Ureter (tissue), 1 donor: ENCODE measurements at places on chromosomes 11 and 22.
A peak's percentile ranks its signal among the peaks of the same experiment; 100 is the strongest.

GRCh38 chr11:99171330-99171729 lies 150.6 kb downstream of the CNTN5 start:
- no peak for DNase-seq

GRCh38 chr11:10641177-10641911 lies 52.2 kb downstream of the IRAG1 start:
- DNase-seq = no peak

- no peak for DNase-seq
Measured at GRCh38 chr11:101003468-101003867, 126.1 kb downstream of the PGR start.

- no peak for DNase-seq
Measured at GRCh38 chr11:67387069-67387468, 4.7 kb upstream of the RAD9A start.

DNA sequence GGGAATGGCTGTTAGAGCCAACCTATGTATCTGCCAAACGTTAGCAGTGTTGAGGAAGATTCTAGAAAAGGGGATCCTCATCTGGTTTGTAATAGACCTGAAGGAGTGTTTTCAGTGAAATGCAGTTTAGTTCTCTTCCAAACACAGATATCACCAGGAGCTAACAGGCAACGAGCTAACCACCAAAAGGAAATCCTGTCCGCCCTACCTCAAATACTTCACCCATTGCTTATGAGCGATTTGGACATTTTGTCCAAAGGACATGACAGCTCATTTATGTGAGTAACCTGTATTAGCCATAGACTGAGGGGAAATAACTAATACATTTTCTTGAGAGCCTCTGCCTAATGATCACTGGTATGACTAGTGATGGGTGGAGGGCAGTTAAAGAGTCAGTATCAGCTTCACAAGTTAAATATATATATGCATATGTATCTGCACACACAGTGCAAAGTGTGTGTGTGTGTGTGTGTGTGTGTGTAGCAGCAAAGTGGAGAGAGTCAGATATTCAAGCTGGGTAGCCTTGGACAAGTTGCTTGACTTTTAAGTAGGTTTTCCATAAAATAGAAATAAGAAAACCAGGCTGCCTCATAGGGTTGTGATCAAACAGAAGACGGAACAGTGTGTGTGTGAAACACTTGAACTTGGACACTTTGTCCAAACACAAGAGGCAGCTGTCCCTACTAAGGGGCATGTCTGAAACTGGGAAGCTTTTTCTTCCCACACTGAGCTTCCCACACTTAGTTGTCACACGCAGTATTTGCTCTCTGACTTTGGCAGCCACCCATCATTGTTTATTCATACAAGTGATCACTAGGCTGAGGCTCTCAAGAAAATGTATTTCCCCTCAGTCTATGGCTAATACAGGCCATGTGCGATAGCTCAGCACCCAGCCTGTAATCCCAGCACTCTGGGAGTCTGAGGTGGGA lies 940 bp upstream of the C11orf91 start:
- no peak for DNase-seq

DNA sequence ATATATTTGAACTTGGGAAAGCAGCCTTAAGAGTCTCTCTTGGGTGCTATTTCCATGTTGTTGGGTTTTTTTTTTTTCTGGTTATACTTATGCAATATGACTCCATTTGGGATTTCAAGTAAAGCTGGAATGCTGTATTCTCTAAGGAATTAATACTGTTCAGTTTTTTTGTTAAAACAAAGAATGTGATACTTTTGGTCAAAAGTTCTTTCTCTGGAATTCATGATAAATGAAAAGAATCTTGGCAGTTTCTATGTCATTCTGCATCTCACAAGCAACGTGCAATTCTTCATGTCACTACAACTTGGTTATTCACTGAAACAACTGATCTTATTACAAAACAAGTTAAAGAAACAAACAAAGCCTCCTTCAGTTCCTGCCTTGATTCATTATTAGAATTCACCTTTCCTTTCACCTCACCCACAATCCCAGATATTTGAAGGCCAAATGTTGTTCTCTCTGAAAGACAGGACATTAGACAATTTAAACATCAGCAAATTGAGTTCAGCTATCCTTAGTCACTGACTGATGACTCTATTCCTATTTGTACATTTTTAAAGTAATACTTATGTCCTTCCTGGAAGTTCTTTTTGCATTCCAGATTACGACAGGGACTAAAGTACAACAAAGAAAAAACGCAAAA lies 176.2 kb downstream of the SBF2 start:
- no peak for DNase-seq

DNA sequence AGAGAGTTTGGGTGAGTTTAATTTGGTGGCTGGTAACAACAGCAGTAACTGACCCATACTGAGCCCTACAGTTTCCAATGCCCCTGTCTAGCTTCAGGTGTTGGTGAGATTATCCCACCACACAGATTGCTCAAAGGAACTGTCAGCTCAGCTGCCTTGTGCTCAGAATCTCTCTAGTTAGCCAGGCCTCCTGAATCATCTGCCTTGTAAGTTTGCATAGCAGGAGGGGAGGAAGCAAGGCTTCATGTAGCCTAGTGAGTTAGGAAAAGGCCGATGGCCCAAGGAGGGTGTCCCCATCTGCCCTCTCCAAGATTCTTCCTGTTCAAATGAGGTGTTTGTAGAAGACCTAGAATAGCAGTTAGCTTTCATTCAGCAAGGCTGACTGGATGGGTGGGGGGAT lies 74.3 kb downstream of the MICAL2 start:
- DNase-seq = no peak

- DNase-seq = no peak
Measured at GRCh38 chr22:25367756-25368155, 148.3 kb downstream of the CRYBB2 start.

GRCh38 chr22:40022536-40023240 lies 27.9 kb downstream of the FAM83F start:
- peak; percentile 80 for DNase-seq

DNA sequence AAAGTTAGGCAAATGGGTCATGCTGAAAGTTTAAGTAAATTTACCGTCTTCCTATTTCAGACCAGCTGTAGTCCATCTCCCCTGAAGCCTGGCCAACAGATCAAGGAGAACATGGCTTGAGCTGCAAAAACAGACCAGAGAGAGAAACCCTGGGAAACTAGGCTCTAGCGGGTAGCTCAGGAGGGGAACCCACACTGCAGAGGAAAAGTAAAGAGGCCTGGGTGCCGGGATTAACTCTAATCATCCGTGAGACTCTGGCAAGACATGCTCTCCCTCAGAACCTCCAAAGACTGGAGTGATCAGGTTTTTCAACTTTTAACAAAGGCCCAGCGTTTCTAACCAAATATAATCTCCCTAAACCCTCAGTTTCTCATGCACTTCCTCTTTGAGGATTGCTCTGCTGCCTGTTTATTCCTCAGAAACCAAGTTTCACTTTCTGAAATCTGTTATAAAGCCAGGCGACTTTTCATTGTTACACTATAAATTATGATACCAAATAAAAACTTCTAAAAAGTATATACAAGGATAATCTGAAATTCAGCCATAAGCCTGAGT lies 67.5 kb downstream of the GAB2 start:
- no peak for DNase-seq

GRCh38 chr22:23070418-23071229 lies at the start of gene GNAZ:
GNAZ (plus strand) TSS chr22:23070519; CDS start chr22:23095696, 25,177 bp downstream.
- no peak for DNase-seq

DNA sequence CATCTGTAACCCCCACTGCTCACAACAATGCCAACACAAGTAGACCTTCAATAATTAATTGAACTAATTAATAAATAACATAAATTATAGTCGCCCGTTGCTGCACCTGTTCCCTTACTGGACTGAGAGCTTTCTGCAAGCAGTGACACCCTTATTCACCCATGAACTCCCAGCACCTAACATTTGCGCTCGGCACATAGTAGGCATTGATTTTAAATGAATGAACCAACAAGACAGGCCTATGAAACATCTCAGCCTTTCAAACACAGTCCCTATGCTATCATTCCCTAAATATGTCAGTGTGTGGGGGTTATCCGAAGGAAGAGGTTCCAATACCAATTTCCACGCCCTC lies 1.1 kb downstream of the THAP12 start:
- no peak for DNase-seq

- DNase-seq = no peak
Measured at GRCh38 chr22:48417225-48418070, 1410.2 kb downstream of the BRD1 start.

DNA sequence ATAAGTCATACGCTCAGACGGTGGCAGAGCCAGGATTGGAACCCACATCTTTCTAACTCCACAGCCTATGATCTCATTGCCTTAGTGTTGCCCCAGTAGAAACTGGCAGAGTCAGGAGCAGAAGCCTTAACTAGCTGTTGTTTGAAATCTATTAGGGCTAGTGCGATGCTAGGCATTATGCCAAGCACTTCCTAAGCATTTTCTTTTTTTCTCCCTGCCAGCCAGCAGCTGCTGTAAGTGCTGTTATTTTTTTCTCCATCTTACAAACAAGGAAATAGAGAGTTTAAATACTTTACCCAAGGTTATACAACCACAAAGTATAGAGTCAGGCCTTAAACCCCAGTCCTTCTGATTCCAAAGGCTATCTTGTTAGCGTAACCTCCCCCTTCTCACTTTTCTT lies 161.0 kb upstream of the SORL1-AS1 start:
- DNase-seq = no peak

- DNase-seq = no peak
Measured at GRCh38 chr11:10725114-10725906, 25.7 kb upstream of the CTR9 start.

GRCh38 chr11:100849901-100850235 lies 162.8 kb downstream of the ARHGAP42 start:
- DNase-seq = no peak

- no peak for DNase-seq
Measured at GRCh38 chr11:93219440-93219839, 21.6 kb upstream of the SLC36A4 start.

DNA sequence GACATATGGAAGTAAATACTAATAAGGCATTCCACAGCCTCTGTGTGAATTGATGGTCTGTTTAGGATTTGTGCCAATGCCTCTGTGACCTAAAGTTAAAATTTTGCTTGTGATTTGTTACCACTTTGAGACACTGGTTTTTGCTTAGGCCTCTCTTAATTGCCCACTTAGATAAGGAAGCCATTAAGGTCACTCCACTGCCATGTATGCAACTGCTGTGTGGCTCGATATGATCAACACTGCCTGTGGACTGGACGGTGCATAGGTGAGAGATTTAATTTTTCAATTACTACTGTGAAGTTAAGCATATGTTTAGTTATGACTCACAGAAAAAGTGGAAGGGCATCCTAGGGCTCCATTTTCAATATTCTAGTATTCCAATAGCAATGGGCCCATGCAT lies 36.9 kb downstream of the CSRP3 start:
- DNase-seq = no peak

DNA sequence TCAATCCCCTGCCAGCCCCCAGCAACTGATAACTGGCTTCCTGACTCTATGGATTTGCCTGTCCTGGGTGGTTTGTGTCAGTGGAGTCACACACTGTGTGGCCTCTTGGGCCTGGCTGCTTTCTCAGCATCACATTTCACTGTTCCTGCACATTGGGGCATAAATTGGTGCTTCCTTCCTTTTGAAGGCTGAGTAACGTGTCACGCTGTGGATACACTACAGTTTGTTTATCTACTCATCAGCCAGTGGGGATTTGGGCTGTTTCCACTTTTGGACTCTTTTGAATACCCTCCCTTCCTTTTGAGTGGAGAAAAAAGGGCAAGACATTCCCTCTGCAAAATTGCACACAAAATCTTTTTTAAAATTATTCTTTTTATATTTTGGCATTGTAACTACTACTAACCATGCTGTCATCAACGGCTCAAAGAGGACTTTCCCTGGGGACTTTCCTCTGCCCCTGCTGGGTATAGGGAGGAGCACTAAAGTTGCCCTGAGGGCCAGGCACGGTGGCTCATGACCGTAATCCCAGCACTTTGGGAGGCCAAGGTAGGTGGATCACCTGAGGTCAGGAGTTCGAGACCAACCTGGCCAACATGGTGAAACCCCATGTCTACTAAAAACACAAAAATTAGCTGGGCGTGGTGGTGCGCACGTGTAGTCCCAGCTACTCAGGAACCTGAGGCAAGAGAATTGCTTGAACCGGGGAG lies 7.8 kb upstream of the CELSR1 start:
- DNase-seq = no peak

- no peak for DNase-seq
Measured at GRCh38 chr11:64056213-64056785, 20.6 kb downstream of the FLRT1 start.

GRCh38 chr11:61000426-61000825 lies 28.9 kb downstream of the CD6 start:
- no peak for DNase-seq

GRCh38 chr11:78265326-78265725 lies 76.6 kb downstream of the USP35 start:
- DNase-seq = no peak

DNA sequence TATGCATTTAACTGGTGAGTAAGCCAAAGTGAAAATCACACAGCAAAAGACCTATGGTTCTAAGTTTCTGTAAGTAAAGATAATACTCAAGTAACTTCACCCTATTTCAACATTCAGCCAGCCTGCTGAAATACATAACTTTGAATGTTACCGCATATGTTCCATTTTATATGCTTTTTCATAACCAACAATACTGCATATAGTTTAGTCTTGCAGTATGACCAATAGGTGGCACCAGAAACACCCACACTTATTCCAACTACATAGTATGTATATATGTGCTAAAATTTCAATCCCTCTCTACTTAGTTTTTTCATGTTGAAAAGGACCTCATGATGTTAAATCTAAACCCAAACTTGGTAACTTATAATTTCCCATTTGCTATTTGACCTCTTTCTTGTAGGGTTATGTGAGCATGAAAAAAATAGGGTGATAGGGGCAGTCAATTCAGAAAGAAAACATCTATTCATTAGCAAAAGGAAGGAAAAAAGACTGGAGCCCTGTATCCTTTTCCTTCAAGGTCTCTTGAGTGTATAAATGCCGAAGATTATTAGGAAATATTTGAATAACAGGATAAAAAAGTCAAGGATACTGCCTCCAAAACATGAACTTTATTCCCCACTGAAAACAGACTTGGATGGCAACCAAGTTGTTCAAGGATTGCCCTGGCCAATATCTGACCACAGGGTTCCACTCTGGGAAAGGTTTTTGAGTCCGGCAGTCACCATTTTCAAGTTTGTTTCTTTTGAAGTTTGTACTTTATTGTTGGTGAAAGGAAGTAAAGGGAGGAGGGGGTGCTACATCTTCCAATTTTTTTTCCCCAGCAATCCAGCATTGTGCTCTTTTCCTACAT lies 23.8 kb upstream of the FZD4 start:
- no peak for DNase-seq

GRCh38 chr22:48061726-48062125 lies 1299.3 kb downstream of the TBC1D22A start:
- DNase-seq = no peak
